ENCODE measurements at places on chromosomes 11 and 22. TPM values are rescaled to one million over a fixed set of nuclear protein-coding genes. Genes with fewer than 3 reads are reported as not detected.

DNA sequence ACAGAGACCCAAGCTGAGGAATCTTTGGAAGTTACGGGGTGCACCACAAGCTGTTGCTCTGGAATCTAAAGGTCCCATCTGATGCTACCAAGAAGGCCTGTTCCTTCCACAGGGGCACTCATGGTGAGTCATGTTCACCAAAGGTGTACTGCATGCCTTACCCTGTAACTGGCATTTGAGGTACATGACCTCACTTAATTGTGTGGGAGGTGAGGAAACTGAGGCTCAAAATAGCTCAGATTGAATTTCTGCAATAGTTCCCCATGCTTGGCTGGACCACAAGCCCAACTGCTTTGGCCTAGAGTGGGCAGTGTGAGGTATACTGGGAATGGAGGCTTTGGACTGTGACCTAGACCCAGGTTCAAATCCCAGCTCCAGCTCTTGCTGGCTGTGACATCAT lies 8.2 kb downstream of the MTFP1 start:
- no peaks in the 10 kb centered on the region for H3K36me3 ChIP-seq
- no peak for DNase-seq
- H3K27me3 ChIP-seq = no peaks in the 10 kb centered on the region
- H3K27ac ChIP-seq = no peak overlapping the region

The SCO2 gene
- 4.3 TPM for polyA plus RNA-seq

GRCh38 chr11:6596239-6596877 lies 7.1 kb downstream of the RRP8 start:
- H3K27ac ChIP-seq = no peak overlapping the region
- no peak overlapping the region for H3K4me3 ChIP-seq
- no peak for DNase-seq
- H3K27me3 ChIP-seq = no peaks in the 10 kb centered on the region

The GNG3 gene
- polyA plus RNA-seq = not detected

DNA sequence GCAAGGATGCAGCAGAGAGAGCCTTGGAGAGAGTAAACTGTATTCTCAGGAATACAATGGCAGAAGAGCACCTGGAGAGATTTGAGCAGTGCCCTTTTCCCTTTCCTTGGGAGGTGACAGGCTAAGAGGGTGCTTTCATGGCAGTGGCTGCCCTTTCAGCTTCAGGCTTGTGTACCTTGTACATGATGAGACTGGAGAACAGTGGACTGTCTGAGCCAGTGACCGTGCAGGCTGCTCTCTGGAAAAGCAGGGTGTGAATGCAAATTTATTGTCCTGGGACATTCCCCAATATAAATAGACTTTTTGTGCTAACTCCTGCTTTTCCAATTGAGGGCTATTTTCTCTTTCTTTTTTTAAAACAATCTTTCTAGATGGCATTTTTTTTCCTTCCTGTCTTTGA lies 99.3 kb downstream of the TRIM44 start:
- no peaks in the 10 kb centered on the region for H3K36me3 ChIP-seq
- H3K4me3 ChIP-seq = no peak overlapping the region
- H3K27ac ChIP-seq = no peak overlapping the region

GRCh38 chr11:1308743-1309497 lies 512 bp downstream of the TOLLIP start:
- H3K27me3 ChIP-seq = peaks cover 7% of the 10 kb centered on the region
- H3K36me3 ChIP-seq = peaks cover 7% of the 10 kb centered on the region
- peaks cover 44% of the 10 kb centered on the region for H3K4me1 ChIP-seq
- DNase-seq = no peak
- H3K27ac ChIP-seq = peak overlapping the region; percentile 79

DNA sequence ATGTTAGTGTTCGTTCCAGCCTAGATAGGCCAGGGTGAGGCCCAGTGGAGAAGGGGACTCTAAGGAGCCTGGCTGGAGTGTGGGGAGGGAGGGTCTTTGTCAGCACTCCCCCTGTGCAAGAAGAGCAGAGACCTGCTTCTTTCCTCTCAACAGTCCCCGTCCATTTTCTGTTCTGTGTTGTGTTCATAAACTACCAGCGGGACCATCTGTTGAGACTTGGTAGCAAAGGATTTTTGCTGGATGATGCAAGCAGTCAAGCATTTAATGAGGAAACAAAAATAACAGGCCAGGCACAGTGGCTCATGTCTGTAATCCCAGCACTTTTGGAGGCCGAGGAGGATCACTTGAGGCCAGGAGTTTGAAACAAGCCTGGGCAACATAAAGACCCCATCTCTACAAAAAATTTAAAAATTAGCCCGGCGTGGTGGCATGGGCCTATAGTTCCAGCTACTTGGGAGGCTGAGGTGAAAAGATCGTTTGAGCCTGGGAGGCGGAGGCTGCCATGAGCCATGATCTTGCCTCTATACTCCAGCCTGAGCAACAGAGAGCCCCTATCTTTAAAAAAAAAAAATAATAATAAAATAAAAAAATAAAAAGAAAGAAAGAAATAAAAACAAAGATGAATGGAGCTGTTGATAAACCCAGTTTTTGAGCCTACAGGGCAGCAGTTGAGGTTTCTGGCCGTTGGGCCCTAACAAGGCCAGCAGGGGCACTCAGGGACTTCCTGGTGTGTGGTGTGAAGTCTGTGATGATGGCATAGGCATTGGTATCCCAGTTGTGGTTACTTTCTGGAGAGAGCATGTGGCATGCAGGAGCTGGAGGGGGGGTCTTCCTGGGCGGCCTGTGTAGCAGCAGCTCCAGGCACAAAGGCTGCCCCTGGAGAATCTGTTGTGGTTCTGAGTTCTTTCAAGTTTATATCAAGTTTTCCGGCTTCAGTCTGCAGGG lies 1.7 kb upstream of the TXNRD2 start:
- H3K27me3 ChIP-seq = no peaks in the 10 kb centered on the region
- no peak for DNase-seq
- H3K4me3 ChIP-seq = peak overlapping the region; percentile 96
- H3K27ac ChIP-seq = peak overlapping the region; percentile 90
- H3K36me3 ChIP-seq = peaks cover 2% of the 10 kb centered on the region

DNA sequence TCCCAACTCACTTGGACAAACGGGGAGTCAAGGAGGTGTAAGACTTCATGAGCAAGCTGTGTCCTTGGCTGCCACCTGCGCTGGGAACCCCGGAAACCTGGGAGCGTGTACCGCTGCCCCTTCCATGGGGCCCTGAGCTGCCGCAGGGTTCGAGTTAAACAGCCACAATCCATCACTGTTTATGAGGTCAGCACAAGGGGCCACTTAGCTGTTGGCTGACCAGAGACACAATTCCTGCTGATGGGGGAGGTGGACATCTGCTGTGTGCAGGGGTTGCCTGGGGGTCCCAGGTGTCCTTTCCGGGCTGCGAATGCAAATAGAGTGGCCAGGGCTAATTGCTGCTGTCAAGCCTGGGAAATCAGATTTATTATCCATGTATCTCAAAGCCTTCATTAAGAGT lies 549.3 kb downstream of the BRD1 start:
- H3K27ac ChIP-seq = no peak overlapping the region
- no peak overlapping the region for H3K4me3 ChIP-seq
- DNase-seq = no peak
- no peaks in the 10 kb centered on the region for H3K36me3 ChIP-seq
- no peaks in the 10 kb centered on the region for H3K4me1 ChIP-seq

The LARGE2 gene
- polyA plus RNA-seq = 11.1 TPM

- H3K27ac ChIP-seq = no peak overlapping the region
- H3K4me3 ChIP-seq = no peak overlapping the region
- peaks cover 14% of the 10 kb centered on the region for H3K27me3 ChIP-seq
- H3K36me3 ChIP-seq = no peaks in the 10 kb centered on the region
- no peak for DNase-seq
- H3K4me1 ChIP-seq = no peaks in the 10 kb centered on the region
These were observed 97.5 kb upstream of the PRR5 start for GRCh38 chr22:44604455-44604854.

GRCh38 chr11:15918212-15918611 lies 438.1 kb downstream of the SOX6 start:
- no peak overlapping the region for H3K27ac ChIP-seq
- DNase-seq = no peak
- H3K27me3 ChIP-seq = no peaks in the 10 kb centered on the region
- H3K4me1 ChIP-seq = peaks cover 8% of the 10 kb centered on the region
- H3K4me3 ChIP-seq = no peak overlapping the region

The C22orf42 gene
- polyA plus RNA-seq = not detected

- H3K36me3 ChIP-seq = peaks cover 2% of the 10 kb centered on the region
- H3K27me3 ChIP-seq = no peaks in the 10 kb centered on the region
- no peak overlapping the region for H3K27ac ChIP-seq
- DNase-seq = no peak
- H3K4me3 ChIP-seq = no peak overlapping the region
These were observed 34.8 kb upstream of the CCDC34 start for GRCh38 chr11:27397624-27398399.

The IGSF22 gene
- polyA plus RNA-seq = 0.03 TPM

The IGLL1 gene
- polyA plus RNA-seq = not detected

The VPREB1 gene
- not detected for polyA plus RNA-seq

DNA sequence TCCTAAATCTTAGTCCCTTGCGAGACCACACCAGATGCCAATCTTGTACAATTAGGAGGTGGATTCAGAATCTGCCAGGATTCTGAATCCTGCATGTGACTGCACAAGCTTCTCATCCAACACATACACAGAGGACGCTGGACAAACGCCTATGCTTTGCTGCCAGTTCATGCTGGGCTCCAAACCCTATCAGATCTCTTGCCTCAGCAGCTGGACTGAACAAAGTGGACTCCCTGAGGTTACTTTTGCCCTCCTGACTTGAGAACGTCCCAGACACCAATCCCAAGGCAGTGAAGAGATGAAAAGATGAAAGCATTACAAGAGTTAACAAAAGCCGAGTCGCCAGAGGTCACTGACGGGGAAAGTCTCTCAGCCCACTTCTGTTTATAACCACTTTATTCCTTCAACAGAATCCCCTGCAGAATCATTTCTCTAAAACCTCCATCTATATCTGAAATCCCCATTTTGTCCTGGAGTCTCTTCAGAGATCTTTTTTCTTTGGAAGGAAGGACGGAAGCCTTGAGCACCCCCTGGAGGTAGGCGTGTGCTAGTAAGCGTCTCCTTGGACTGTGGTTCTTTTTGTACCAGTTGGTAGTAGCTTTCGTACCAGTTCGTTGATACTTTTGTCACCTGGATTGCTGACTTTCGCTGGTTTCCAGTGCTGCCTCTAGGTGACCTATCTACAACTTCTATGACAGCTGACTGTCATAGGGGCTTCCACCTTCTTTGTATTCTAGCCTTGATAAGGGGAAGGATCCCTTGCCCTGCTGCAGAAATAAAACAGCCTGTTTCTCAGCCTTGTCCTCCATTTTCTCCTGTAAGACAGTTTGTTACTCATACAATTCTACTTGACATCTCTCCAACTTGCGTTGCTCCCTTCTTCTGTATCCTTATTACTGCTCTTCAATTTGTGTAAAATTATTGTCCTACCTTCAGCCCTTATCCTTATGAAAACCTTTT lies 26.1 kb upstream of the EED start:
- H3K36me3 ChIP-seq = no peaks in the 10 kb centered on the region
- no peak overlapping the region for H3K27ac ChIP-seq
- no peak overlapping the region for H3K4me3 ChIP-seq

- H3K36me3 ChIP-seq = no peaks in the 10 kb centered on the region
- no peak for DNase-seq
- H3K4me1 ChIP-seq = peaks cover 10% of the 10 kb centered on the region
These were observed 712 bp upstream of the SLC2A11 start for GRCh38 chr22:23856721-23857605.

DNA sequence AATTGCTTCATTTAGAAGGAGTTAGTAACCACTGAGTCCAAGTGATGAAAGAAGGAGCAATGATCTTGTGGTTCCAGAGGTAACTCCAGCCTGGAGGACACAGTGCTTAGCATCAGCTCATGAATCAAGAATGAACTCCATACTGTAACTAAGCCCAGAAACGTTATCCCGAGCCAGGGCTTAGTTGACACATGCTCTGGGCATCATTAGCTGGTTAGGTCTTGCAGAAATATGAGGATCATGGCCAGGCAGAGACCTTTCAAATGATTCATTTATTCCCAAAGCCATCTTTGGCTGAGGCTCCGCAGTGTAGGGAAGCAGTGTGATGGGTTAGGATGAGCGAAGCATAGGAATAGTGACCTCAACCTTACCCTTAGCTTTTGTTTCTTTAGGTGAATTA lies 277.4 kb downstream of the FAM76B start:
- H3K4me1 ChIP-seq = peaks cover 60% of the 10 kb centered on the region
- H3K36me3 ChIP-seq = no peaks in the 10 kb centered on the region
- H3K27me3 ChIP-seq = no peaks in the 10 kb centered on the region
- peak overlapping the region; percentile 34 for H3K4me3 ChIP-seq
- H3K27ac ChIP-seq = peak overlapping the region; percentile 83
- no peak for DNase-seq

DNA sequence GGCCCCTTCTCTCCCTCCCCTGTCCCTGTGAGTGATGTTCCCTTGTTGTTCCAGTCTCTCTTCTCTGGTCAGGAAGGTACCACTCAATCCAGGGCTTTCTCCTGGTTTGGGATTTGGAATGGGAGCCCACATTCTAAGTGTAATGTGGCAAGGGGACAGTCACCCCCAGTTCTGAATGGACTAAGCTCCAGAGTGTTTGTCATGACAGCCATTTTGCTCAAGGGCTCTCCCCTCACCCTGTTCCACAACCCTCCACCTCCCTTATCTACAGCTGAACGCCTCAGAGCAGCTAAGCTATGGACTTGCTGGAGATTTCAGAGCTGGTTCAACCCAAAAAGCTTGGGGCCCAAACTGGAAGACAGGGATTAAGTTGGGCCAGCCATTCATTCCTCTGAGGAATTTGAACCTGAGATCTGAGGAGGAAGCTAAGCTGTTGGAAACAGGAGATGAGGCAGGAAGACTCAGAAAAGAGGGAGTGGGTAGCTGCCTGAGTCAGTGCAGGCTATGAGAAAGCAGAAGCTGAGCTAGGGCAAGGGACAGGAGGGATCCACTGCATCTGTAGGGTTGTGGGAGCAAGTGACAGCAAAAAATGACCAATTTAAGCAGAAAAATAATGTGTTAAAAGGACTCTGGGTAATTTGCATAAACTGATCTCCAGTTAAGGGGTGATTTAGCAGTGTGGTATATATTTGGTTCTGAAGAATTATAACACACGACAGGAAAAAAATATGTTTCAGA lies 22.9 kb upstream of the FCHSD2 start:
- no peak for DNase-seq
- H3K4me1 ChIP-seq = no peaks in the 10 kb centered on the region
- H3K27ac ChIP-seq = no peak overlapping the region
- no peaks in the 10 kb centered on the region for H3K27me3 ChIP-seq

The MYEOV gene
- polyA plus RNA-seq = 1.5 TPM

DNA sequence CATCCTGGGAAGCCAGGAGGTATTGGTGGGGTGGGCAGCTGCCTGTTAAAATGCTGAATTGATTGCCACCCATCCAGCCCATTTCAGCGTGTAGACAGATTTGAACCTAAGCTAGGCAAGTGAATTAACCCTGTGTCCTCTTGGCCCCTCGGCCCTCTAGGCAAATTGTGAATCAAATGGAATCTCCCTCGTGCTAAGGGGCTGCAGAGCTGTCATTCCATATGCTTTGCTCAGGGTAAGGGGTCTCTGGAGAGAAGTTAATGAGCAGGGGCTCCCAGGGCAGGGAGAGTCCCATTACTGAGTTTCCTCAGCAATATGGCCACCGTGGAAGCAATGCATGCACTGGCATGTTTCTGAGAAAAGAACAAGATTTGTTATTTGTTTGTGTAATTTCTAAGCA lies 117.7 kb upstream of the RCN1 start:
- H3K4me1 ChIP-seq = peaks cover 21% of the 10 kb centered on the region
- H3K27ac ChIP-seq = no peak overlapping the region
- no peak for DNase-seq
- H3K36me3 ChIP-seq = no peaks in the 10 kb centered on the region
- H3K4me3 ChIP-seq = no peak overlapping the region
- H3K27me3 ChIP-seq = no peaks in the 10 kb centered on the region

GRCh38 chr11:122214567-122214966 lies 98.6 kb upstream of the BLID start:
- DNase-seq = no peak
- no peaks in the 10 kb centered on the region for H3K27me3 ChIP-seq
- H3K36me3 ChIP-seq = no peaks in the 10 kb centered on the region
- no peak overlapping the region for H3K4me3 ChIP-seq
- no peaks in the 10 kb centered on the region for H3K4me1 ChIP-seq

The SHANK2 gene
- 0.41 TPM for polyA plus RNA-seq

Data from keratinocyte (primary cell).